Kasumi-1 (cell line): ENCODE measurements at places on chromosomes 16 and 17.

- DNase-seq, result no peak
Observed at GRCh38 chr17:32161506-32162365, 19.4 kb downstream of the RHOT1 start.

GRCh38 chr16:4680673-4681470, 12.5 kb upstream of the NUDT16L1 start:
- no peak for DNase-seq

DNA sequence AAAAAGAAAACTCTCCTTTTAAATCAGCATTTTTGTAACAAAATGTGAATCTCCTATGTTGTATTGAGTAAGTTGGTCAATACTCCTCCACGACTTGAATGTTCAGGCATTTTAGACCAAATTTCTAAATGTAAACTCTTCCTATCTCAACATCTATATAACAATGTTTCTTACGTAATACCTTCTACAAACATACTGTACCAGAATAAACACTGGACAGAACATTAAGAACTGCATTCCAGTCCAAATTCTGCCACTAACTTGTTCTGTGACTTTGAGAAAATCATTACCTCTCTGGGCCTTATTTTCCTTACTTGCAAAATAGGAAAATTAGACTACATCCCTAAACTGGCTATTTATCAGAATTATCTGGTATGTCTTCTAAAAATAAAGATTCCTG, 40.1 kb downstream of the AKAP10 start:
- no peak for DNase-seq

- no peak for DNase-seq
Observed at GRCh38 chr16:78574571-78574970, 475.1 kb downstream of the WWOX start.

DNA sequence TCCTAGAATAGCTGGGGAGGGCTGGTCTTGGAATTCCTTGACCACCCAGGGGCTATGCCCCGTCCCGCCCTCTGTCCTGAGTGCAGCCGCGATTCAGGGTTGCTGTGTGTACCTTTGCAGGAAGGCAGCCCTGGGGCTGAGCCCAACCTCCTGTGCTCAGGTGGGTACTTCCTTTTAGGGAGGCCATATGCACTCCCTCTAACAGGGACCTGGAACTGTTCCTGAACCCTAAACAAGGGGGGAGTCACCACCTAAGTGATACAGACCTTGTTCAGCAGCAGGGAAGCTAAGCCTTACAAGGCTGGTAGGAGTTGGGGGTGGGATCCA, 24.6 kb downstream of the LLGL2 start:
- no peak for DNase-seq

GRCh38 chr16:426115-426905, 861 bp downstream of the RAB11FIP3 start:
- DNase-seq, result no peak

GRCh38 chr17:58204796-58205195, 12.3 kb downstream of the EPX start:
- DNase-seq, result no peak

DNA sequence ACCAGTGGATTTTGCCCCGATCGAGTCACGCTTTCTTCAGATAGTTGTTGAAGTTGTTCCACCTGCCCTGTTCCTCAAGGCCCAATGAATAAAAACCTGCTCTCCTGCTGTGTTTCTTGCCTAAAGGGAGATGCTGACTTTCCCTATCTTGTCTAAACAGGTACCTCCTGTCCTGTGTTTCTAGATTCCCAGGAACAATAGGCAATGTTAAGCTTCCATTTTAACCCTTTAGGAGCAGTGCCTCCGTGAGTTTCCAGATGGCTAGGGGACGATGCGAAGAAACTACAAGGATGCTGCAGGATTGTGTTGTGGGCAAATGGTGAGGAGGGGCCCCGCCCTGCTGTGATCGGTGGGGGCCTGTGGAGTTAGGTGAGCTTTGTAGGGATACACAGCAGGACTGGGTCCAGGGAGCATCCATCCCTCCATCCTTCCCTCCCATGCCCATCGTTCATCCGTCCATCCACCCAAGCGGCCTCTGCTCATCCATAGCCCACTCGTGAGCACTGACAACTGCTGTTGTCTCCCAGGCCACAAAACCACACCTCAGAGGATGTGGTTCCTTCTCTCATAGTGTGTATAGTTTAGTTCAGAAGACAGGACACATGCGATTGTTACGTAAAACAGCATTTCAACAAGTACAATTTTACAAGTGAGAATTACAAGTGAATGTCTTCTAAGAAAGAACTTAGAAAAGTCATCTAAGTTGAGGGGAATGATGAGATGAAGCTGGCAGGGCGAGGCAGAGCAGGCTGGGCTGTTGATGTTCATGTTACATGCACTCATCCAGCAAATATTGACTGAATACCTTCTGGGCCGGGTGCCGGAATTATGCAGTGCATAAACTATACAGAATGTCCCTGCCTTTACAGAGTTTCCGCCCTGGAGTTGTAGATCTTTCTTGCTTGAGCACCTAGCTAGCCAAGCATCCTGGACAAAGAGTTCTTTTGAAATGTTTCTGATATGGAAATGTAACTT, 5.2 kb downstream of the ARSG start:
- no peak for DNase-seq

DNA sequence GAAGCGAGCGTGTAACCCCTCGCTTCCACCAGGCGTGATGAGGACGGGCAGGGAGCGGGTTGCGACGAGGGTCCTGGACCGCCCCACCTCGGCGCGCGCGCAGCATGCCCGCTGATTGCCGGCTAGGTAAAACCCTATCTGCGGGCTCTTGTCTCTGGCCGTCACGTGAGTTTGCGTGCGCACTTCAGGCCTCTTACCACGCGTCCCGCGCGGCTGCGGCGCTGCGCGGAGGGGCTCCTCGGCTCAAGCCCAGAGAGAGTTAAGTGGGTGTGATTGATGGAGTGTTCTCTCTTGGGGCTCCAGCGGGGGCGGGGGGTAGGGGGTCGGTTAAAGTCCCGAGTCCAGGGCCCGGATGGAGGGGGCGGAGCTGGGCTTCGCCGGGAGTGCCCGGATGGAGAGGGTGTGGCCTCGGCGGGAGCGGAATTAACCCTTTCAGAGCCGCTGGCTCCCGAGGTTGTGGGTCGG, 7.9 kb downstream of the KDM6B start:
- peak; percentile 44 for DNase-seq

DNA sequence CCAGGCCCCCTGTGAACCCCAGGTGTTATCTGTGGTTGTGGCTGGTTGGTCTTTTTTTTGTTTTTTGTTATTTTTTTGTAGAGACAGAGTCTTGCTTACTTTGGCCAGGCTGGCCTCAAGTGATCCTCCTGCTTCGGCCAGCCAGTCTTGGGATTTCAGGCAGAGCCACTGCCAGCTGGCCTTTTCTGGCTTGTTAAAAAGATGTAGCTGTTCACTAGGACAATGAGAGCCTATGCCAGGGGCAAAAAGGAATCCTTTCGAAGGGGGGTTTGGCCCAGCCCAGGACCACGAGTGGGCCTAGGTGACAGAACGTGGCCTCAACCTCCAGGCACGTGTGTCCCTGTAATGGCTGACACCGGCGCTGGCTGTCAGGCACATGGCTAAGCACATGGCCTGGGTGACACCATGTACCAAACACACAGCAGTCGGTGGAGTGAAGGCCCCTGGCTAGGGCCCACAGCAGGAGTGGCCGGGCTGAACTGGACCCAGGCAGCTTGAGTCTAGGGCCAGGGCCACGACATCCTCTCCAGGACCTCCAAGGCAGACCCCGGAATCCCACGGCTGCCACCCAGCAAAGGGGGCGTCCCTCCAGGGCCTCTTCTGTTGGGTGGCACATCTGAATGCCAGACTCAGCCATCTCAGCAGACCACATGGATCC, 6.9 kb upstream of the SLC38A8 start:
- no peak for DNase-seq

DNA sequence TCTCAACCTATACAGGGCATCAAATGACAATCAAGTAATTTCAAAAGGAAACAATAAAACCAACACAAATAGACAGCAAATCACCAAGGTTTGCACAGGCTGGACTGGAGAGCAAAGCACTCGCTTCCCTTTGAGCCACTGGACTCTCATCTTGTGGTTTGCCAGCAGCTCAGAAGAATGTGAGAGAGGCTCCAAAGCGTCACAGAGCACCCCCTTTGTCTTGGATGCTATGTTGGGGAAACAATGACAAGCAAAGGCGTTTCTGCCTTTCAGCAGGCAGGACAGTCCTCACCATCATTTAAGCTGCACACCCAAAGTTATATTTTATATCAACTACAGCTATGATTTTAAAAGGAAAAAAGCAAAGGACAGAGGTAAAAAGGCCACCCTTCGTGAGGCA, 13.2 kb downstream of the SLC6A4 start:
- DNase-seq, result no peak

GRCh38 chr17:77098884-77099545, 41.8 kb upstream of the SEC14L1 start:
- DNase-seq, result peak; percentile 85

DNA sequence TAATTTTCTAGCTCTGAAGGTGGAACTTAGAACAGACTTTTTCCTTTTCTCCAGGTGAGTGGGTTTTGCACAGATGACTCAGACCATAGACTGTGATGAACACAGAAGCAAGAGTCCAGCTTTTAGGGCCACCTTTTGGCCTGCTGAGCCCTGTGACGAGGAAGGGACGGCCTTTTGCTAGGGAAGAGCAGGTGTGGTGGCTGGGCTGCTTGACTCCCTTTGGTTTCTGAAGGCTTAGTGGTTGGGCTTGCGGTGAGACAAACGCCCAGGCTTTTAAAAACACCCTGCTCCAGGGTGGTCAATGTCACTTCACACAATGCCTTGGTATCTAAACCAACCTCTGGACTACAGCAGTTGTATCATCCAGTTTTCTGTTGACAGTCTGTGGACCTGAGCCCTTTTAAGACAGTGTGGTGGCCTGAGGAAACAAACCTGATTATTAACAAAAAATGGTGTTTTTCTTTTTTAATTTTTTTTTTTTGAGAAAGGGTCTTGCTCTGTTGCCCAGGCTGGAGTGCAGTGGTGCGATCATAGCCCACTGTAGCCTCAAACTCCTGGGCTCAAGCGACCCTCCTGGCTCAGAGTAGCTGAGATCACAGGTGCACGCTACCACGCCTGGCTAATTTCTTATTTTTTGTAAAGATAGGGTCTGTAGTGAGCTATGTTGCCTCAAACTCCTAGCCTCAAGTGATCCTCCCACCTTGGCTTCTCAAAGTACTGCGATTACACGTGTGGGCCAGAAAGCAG, 134.0 kb downstream of the SNX29 start:
- DNase-seq, result no peak

- no peak for DNase-seq
Observed at GRCh38 chr16:74844041-74844980, 69.7 kb upstream of the FA2H start.
